DND-41 (cell line): ENCODE measurements at places on chromosomes 13 and 19.

DNA sequence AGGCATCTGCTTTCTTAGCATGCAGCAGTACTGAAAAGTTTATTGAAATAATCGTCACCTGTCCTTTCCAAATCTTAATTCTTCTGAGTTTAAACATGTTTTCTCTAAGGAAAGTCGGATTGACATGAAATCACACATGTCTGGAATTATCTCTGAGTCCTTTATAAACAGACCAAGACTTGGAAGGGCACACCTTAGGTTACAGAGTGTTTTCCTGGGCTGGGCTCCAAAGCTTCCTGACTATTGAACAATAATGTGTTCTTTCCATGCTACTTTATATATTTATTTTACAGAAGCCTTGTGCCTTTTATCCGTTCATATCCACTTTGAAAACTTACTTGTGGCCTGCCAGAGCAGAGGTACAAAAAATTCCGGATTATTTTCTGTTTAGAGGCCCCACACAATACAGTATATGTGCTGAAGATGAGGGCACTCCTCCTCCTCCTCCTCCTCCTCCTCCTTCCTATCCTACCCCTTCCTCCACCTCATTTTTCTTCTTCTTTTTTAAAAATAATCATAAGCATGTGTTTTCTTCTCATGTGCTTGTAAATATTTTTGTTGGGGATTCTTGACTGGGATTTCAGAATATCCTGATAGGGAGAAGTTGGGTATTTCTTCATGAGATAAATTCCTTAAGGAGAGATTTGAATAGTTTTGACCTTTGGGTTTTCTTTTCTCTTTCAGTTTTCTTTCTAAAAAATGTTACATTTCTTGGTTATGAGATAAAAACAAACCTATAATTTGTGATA is 52.3 kb downstream of the LRCH1 start:
- H3K4me3 ChIP-seq, result no peak overlapping the region
- no peaks in the 10 kb centered on the region for H3K27me3 ChIP-seq
- H3K27ac ChIP-seq, result no peak overlapping the region
- H3K36me3 ChIP-seq, result 0 out of 2 replicates have a peak, but pooled peaks cover 3% of the 10 kb centered on the region
- H3K4me1 ChIP-seq, result peaks cover 7% of the 10 kb centered on the region

DNA sequence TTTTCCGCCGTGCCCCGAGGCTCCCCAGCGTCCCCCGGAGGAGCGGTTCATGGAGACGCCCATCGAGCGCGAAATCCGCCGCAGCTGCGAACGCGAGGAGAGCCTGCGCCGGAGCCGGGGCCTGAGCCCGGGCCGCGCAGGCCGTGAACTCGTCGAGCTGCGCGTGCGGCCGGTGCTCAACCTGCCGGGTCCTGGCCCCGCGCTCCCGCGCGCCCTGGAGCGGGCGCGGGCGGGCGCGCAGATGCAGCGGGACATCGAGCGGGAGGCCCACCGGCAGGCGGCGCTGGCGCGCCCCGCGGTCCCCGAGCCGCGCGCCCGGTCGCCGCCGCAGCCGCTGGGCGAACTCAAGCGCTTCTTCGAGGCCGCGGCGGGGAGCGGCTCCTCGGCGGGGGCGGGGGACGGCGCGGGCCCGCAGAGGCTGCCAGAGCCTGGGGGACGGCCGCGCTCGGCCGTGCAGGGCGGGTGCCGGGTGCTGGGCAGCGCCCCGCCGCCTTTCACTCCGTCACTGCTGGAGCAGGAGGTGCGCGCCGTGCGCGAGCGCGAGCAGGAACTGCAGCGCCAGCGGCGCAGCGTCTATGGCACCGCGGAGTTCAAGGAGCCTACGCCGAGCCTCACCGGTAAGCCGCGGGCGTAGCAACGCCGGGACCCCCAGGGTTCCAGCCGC is 807 bp downstream of the MISP3 start:
- peak overlapping the region; percentile 83 for H3K4me3 ChIP-seq
- peak overlapping the region; percentile 80 for H3K27ac ChIP-seq
- peaks cover 4% of the 10 kb centered on the region; the same call in 1 of the 2 replicates for H3K36me3 ChIP-seq
- DNase-seq, result peak; percentile 81

DNA sequence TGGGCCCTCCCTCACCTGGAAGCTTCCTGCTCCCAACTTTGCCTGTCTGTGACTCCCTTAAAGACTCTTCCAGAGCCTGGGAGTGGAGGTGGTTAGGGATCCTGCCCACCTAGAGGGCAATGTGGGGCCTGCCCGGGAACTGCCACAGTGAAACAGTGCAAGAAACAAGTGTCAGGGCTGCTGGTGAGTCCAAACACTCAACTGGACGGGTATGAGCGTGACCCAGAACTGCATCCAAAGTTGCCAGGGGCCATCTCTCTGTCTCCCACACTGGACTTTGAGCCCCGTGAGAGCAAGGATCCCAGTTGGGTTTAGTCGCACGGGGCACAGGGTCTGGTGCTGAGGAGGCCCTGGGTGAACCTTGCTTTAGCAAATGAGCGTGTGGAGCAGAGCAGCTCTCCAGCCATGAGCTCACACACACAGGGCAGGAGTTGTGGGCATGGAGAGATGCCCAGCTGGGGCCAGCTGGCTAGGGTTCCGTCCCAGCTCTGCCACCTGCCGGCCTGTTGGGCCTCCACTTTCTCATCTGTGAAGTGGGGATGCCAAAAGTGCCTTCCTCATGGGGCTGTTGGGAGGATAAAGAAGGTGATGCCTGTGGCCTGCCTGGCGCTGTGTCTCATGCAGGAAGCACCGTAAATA is 2.8 kb upstream of the NUMBL start:
- H3K36me3 ChIP-seq, result 0 out of 2 replicates have a peak, but pooled peaks cover 7% of the 10 kb centered on the region
- no peak overlapping the region for H3K4me3 ChIP-seq
- H3K27ac ChIP-seq, result no peak overlapping the region
- H3K4me1 ChIP-seq, result peaks cover 26% of the 10 kb centered on the region

DNA sequence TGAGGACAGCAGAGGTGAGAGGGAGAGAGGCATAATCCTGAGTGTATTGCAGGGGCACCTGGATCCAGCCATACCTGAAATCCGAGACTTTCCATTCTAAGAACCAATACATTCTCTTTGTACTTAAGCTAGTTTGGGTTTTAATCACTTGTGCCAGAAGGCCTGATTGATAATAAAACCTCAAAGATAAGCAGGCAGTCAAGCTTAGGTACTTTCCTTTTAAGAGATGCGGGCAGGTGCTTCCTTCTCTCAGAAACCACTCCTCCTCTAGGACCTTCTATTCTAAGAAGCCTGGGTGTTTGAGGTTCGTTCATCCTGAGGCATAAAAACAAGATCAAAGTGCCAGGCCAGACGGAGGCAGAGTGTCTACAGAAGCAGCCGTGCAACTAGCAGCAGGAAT is 22.2 kb downstream of the FAM187B start:
- H3K36me3 ChIP-seq, result no peaks in the 10 kb centered on the region
- H3K27me3 ChIP-seq, result no peaks in the 10 kb centered on the region
- no peak overlapping the region for H3K27ac ChIP-seq
- H3K4me3 ChIP-seq, result no peak overlapping the region

- H3K27me3 ChIP-seq, result no peaks in the 10 kb centered on the region
- no peak overlapping the region for H3K27ac ChIP-seq
- H3K36me3 ChIP-seq, result no peaks in the 10 kb centered on the region
- no peak for DNase-seq
- H3K4me3 ChIP-seq, result no peak overlapping the region
These were observed 9.8 kb upstream of the STK24 start for GRCh38 chr13:98586400-98587345.

- H3K27me3 ChIP-seq, result no peaks in the 10 kb centered on the region
- H3K27ac ChIP-seq, result no peak overlapping the region
- no peaks in the 10 kb centered on the region for H3K36me3 ChIP-seq
These were observed 59.2 kb upstream of the TPM4 start for GRCh38 chr19:16017138-16017490.

GRCh38 chr19:2047076-2047448 is 4.0 kb downstream of the MKNK2 start:
- no peak for DNase-seq
- H3K36me3 ChIP-seq, result peaks cover 61% of the 10 kb centered on the region
- no peaks in the 10 kb centered on the region for H3K27me3 ChIP-seq
- no peak overlapping the region for H3K4me3 ChIP-seq
- no peak overlapping the region for H3K27ac ChIP-seq

DNA sequence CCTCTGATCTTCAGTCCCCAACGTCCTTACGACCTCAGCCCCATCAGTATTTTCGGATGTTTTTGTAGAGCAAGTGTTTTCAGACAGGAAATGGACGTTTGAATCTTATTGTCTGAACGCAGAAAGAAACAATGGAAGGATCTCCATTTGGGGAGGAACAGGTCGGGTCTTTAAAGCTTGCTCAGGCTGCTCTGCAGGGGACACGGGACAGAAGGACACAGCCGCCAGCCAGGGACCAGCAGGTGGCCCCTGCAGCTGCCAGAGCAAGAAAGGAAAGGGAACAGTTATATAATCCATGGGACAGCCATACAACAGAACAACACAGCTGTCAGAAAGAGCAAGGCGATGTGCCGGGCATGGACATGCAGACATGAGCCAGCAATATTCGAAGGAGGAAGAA is 18.5 kb upstream of the IGLON5 start:
- no peak overlapping the region for H3K27ac ChIP-seq
- no peak for DNase-seq
- H3K27me3 ChIP-seq, result no peaks in the 10 kb centered on the region

GRCh38 chr19:16885166-16885565 is 3.6 kb upstream of the F2RL3 start:
- no peak for DNase-seq
- no peak overlapping the region for H3K4me3 ChIP-seq
- no peaks in the 10 kb centered on the region for H3K4me1 ChIP-seq
- H3K27me3 ChIP-seq, result no peaks in the 10 kb centered on the region
- no peak overlapping the region for H3K27ac ChIP-seq

DNA sequence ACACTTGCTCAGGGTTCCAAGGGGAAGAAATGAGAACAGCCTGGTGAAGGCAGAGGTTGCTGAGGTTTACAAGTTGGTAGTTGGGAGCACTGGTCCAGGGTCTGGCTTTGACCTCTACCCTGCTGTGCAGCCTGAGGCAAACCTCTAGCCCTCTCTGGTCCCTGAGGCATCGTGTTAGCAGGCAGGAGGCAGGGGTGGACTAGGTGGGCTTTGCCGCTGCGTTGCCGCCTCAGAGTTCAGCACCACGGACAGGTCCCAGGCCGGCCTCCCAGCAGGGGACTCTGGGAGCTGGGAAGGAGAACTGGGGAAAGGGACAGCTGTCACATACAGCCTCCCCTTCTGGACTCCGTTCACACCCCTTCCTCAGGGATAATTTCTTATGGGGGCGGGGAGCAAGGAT is 3.1 kb downstream of the NCAN start:
- H3K27ac ChIP-seq, result no peak overlapping the region
- H3K4me1 ChIP-seq, result no peaks in the 10 kb centered on the region
- no peaks in the 10 kb centered on the region for H3K27me3 ChIP-seq
- no peaks in the 10 kb centered on the region for H3K36me3 ChIP-seq
- peak; percentile 83 for DNase-seq
- H3K4me3 ChIP-seq, result no peak overlapping the region

GRCh38 chr13:44971656-44972595 is 17.3 kb downstream of the NUFIP1 start:
- H3K27ac ChIP-seq, result no peak overlapping the region
- DNase-seq, result no peak
- no peaks in the 10 kb centered on the region for H3K27me3 ChIP-seq
- H3K4me3 ChIP-seq, result no peak overlapping the region
